NK-92 treated with Interleukin-12 subunit alpha and Interleukin-12 subunit beta, amount 100 ng/mL, for 24 hours (cell line): ENCODE measurements at places on chromosomes 4 and X.

GRCh38 chr4:47271291-47271690 is 192.2 kb downstream of the COMMD8 start:
- DNase-seq = no peak

DNA sequence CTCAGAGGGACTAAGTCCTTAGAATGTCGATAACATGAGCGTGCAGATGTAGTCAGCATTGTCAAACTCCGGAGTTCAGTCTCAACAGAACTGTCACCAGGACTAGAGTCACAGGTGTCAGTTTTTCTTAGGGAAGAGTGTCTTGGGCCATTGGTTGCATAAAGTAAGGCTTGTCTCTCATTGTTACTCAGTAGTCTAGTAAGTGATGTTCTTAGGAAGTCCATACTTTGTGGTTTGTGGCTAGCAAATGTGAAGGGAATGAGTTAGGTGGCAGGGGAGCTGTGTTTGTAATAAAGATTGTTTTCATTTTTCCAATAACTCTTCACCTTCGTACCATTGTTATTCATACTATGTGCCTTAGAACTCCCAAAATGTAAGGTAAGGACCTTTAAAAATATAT is 119.6 kb downstream of the AFF2 start:
- DNase-seq = no peak

GRCh38 chrX:124573468-124573867 is 227.1 kb downstream of the SH2D1A start:
- no peak for DNase-seq

DNA sequence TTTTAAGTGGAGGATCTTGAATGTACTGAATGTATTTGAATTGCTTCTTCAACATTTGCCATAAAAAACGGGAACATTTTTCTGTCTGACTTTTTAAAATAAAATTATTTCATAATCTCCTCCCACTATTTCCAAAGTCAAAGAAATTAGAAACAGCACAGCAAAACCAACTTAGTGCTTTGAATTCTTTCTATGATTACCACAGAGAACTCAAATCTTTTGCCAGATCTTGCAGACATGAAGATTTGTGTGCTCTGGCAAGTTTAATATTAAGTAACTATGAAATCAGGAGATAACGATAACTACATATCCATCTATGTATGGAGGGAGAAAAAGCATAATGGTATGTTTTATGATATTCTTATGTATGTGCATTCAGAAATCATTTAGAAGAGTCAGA is 982.2 kb downstream of the PCDH7 start:
- no peak for DNase-seq

GRCh38 chr4:156966836-156967235 is 4.8 kb downstream of the PDGFC start:
- DNase-seq = no peak

DNA sequence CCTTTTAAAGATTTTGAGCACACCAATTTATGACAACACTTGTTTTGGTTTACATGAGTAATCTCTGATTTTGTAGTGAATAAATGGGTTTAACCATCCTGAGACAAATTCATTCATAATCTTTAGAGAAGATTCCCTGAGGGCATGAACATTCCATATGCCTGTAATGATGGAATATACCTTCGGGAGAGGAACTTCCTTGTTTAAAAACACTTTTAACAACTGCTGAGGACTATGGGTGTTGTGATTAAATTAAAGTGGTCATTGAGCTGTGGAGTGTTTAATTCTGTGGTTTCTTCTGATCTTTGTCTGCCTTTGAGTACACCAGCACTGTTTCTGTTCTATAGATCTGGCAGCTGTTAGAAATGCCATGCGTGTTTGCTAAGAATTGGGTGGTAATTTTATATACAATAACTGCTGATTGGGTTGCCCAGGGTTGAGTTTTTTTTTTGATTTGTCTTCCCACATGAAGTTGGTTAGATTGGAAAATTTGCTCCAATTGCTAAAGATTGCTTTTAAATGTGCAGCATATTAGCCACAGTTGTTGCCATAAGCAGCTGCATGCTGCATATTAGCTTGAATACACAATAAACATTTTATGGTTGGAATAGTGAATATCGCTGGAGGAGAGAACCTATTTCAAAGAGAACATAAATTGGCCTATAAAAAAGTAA is 86.8 kb downstream of the DCLK2 start:
- DNase-seq = no peak

DNA sequence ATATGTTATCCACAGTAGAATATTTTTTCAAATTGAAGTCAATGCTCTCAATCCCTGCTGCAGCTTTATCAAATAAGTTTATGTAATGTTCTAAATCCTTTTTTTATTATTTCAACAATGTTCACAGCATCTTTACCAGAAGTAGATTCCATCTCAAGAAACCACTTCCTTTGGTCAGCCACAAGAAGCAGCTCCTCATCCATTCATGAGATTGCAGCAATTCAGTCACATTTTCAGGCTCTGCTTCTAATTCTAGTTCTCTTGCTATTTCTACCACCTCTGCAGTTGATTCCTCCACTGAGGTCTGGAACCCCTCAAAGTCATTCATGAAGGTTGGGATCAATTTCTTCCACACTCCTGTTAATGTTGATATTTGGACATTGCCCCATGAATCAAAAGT is 2301.3 kb upstream of the TENM3 start:
- DNase-seq = no peak

GRCh38 chrX:128759745-128760144 is 707.5 kb upstream of the ACTRT1 start:
- DNase-seq = no peak

DNA sequence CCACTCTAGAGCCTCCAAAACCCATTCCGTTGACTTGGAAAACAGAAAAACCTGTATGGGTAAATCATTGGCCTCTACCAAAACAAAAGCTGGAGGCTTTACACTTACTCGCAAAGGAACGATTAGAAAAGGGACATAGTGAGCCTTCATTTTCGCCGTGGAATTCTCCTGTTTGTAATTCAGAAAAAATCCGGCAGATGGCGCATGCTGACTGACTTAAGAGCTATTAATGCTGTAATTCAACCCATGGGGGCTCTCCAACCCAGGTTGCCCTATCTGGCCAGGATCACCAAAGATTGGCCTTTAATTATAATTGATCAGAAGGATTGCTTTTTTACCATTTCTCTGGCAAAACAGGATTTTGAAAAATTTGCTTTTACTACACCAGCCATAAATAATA is 60.8 kb downstream of the ZNF732 start:
- DNase-seq = peak; percentile 24

GRCh38 chrX:106263817-106264216 is 95.7 kb downstream of the PWWP3B start:
- no peak for DNase-seq

- no peak for DNase-seq
Observed at GRCh38 chrX:8728932-8729535, 2.9 kb downstream of the ANOS1 start.
